Stimulated activated CD8-positive, alpha-beta memory T cell treated with anti-CD3 and anti-CD28 coated beads, Interleukin-7, amount 100 ng/mL, for 1 hour (primary cell): ENCODE measurements at places on chromosomes 1 and 21.

DNA sequence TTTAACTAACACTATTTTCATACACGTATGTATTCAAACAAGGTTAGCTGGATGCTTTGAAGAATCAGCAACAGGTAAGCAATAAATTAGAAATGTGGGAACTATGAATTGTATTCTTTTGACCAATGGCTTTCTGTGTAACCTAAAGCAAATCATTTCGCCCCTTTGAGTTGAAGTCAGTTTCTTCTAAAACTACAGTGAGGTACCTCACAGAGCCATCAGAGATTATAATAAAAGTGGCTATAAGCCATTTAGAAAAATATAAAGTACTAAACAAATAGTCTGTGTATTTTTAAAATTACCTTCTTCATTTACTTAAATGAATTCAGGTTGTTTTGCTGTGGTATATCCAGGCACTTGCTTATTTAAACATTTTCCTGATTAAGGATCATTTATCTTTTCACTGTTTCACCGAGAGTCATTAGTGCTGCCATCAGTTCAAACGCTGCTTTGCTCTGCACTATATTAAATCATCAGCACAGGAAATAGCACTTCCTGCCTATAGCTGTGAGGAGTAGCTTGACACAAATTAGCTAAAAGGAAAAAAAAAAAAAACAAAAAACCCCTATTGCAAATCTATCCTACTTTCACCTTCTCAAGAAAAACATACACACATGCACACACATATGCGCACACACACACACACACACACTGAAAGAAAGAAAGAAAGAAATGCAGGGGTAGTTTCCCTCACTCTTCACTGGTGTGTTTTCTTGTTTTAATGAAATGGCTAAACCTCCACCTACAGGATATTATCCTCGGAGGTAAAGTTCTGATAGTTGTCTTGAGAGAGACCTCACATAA, 39.8 kb upstream of the C1orf105 start:
- no peak for DNase-seq

GRCh38 chr1:155049651-155050559, 1.2 kb upstream of the ADAM15 start:
- DNase-seq = no peak

- DNase-seq = no peak
These were observed 40.7 kb downstream of the RPS6KA1 start for GRCh38 chr1:26570287-26570686.

GRCh38 chr1:43221797-43222196, 48.0 kb upstream of the TMEM125 start:
- no peak for DNase-seq

GRCh38 chr1:4755864-4756504, 101.6 kb downstream of the AJAP1 start:
- DNase-seq = no peak

DNA sequence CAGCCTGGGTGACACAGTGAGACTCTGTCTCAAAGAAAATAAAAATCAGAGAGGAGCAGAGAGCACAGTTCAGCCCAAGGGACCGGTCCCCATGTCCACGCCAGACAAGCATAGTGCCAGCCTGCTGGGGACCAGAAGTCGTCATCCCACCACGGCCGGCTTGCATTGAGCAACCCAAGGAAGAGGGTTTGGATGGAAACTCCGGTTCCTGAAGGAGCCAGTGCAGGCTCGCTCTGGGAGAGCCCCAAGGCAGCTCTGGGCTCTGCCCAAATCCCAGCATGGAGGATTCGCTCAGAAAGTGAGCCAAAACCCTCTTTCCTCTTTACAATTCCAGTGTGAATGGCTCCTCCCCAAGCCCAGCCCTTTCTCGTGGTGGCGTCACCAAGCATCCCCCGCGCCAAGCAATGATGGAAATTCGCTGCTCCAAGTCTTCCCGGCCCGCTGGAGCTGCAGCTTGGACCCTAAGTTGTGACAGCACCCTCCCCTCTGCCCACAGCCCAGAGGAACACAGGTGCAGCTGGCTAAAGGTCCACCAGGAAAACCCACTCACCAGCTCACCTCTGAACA, 64.1 kb upstream of the SLC25A33 start:
- DNase-seq = no peak

DNA sequence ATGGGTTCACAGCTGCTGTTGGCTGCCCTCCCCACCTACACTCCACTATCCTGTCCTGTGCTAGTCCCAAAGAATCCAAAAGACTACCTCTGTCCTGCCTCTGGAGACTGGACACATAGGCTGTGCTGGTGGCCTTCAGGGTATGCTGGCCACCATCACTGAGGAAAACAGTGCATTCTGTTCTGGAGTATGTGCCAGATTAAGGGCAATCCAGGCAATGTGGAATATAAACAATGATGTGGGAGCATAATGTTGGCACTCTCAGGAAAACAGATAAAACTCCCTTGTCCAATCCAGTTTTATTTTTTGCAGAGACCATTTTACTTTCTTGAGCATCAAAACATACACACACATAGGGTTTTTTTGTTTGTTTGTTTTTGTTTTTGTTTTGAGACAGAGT, 94.3 kb downstream of the GLUL start:
- DNase-seq = no peak

DNA sequence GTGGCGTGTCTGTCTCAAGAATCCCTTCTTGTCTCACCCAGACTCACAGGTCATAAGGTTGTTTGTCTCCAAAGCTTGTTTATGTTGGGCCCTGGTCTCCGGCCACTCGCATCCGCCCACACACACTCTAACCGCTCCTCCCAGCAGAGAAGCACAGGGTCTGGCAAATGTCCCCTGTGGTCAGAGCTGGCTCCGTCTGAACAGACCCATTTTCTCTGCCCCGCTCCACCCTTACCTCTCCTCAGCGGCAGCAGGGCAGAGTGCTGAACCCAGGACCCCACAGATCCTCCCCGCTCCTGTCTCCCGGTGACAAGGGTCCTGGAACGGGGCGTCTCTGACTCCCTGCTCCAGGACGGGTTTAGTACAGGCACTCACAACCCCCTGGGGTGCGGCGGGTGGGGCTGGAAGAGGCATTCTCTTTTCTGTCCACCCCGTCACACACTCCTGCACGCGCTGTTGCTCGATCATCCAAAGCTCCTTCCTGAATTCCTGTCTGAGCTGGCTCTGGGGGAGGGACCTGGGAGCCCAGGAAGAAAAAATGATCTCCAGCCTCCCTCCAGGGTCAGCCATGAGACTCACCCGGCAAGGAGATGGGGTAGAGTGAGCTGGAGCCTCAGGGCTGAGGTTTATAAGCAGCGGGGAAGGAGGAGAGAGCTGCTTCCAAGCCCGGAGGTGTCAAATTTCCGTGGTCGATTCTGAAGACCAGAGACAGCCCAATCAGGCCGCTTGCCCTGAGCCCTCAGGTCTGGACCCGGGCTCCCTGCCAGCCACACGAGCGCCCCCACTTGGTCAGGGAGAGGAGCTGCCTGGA, at the start of gene S100A13:
Gene S100A13, minus strand, starts transcription at position 602 of the 811 bp plus-strand sequence. CDS start 1,033 bp downstream, outside the sequence.
- DNase-seq = no peak

- DNase-seq = no peak
These were observed 43.6 kb downstream of the ERG start for GRCh38 chr21:38454702-38455101.

DNA sequence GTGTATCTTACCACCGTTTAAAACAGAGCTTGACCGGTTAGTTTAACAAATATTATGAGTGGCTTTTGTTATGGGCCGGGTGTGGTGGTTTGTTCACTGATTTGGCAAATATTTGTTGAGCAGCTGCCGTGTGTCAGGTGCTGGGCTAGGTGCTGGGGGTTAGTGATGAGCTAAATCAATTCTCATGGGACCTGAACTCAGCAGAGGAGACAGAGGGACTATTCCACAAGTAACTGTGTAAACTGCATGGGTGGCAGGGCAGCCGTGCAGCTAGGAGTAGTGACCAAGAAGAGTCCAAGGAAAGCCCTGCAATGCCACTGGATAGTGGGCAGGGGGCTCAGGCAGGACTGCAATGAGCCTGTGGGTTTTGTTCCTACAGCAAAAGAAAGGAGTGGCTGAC, 11.2 kb upstream of the C2CD2 start:
- DNase-seq = no peak
